ENCODE measurements at places on chromosomes 3 and 15.

DNA sequence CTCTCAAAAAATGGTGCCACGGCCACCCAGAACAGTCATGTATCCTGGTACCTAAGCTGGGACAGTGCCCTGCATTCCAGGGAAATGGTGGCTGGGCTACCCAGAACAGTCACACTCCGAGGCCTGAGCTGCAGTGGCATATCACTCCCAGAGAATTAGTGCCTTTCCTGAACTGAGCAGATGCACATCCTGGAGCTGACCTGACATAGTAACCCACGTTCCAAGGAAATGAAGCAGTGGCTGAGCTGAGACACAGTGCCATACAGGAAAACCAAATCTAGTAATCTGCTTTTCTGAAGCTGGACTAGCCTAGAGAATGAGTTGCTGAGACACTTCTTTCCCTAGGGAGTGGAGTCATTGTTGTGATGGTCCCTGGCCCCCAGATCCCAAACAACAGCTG is 41.8 kb downstream of the SERP1 start:
- DNase-seq: no peak

DNA sequence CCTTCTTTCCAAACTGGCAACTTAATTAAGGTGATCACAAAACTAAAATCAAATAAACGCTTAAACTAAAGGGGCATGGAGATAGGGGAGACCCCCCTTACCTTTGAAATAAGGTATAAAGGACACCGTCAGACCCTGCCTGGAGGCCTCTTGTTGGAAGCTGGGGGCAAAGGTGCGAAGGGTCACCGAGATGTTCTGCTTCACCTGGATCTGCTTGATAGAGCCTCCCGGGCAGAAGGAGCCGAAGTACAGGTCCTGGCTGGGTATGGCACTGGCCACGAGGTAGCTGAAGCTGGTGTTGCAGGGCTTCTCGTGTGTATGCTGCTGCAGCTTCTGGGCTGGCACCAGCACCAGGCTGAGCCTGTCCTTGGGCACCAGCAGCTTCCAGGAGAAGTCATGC is 53.0 kb downstream of the CDCP1 start:
- DNase-seq: no peak

GRCh38 chr3:165463531-165463930 is 267.3 kb upstream of the SLITRK3 start:
- no peak for DNase-seq

DNA sequence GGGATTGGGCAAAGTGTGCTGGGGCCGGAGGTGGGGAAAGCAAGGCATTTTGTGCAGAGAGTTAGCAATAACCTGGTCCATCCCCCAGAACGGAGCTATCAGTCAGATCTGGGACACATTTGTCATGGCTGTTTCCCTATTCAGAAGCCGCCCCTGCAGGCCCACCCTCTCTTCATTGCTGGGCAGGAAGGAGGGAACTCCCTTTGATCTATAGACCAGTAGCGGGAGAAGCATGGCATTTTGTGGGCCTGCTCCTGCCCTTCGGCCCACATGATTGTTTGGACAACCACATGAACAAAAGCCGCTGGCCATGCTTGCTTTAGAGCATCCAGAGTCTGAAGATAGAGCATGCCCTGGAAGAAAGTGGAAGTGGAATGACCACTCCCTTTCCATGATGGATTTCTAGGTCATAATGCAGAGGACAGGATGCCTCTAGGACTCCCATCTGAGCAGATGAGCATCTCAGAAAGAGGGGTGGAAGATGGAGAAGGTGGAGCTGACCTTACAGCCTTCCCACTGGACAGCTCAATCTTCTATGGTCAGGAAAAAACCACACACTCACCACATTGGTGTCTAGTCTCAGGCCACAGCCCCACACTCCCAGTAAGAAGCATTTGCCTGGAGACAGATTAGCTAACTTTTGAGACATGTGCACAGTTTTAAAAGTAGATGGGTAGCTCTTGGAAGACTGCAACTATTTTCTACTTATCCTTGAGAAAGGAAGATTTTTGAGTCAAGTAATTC is 11.9 kb upstream of the LRTM1 start:
- DNase-seq: no peak

DNA sequence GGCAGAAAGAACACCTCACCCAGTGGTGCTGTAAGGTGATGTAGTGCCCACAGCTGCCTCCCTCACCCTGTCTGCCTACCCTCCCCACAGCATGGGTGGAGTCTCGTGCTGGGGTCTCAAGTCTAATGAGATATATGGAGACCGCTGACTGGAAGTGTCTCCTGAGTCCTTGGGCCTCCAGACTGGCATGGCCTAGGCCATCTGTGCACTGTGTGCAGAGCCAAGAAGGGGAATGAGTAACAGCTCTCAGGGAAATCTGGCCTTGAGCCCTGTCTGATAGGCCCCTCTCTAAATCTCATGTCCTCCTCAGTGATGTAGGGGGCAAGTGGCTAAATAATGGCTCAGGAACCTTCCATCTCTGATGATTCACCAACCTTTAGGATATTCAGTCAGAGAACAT is 277.4 kb downstream of the PLCL2 start:
- no peak for DNase-seq

DNA sequence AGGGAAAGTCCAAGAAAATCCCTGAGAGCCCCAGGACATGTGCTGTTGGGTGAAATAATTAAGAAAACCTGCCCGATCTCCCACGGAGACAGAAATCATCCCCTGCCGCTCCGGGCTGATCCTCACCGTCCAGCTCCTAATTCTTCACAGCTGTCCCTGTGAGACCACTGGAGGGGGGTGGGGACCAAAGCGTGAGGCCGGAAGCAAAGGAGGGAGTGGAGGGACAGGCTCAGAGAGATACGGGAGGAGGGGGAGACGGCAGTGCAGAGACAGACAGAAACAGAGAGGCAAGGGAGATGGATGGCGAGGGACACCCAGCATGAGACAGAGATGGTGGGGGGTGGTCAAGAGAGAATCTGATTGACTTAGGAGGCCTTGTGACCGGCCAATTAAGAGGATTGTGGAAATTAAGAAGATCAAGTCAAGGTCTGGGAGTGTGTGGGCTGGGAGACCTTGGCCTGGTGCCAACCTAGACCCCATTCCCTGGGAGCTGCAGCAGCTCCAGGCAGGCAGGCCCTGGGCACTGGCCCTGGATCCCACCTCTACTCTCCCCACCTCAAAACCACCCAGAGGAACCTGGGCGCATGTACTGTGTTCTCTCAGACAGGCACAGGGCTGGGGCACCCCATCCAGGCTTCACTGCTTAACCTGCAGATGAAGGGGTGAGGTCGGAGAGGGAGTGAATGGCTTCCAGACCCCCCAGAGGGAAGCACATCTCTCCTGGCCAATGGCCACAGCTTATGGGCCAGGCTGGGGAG is 113.2 kb upstream of the ALDH1A3 start:
- DNase-seq: no peak

DNA sequence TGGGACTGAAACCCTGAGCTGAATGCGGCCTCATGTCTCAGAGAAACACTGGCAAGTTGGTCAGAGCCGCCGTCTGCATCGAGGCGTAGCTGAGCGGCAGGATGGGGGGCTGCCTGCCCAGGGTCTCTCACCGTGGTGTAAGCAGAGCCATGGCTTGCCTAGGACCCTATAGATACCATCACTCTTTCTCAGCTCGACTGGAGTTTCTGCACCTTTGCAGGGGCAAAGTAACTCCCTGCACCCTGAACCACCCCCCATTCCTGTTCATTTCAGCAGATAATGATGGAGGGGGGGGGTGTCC is 28.4 kb upstream of the NR2E3 start:
- DNase-seq: no peak

- no peak for DNase-seq
These were observed 881.5 kb downstream of the VGLL3 start for GRCh38 chr3:86109434-86109833.

GRCh38 chr3:195160257-195160898 is 110.6 kb downstream of the XXYLT1 start:
- no peak for DNase-seq

GRCh38 chr3:192372616-192373015 is 354.7 kb downstream of the FGF12 start:
- no peak for DNase-seq

GRCh38 chr3:27171113-27171512 is 198.1 kb downstream of the NEK10 start:
- no peak for DNase-seq

DNA sequence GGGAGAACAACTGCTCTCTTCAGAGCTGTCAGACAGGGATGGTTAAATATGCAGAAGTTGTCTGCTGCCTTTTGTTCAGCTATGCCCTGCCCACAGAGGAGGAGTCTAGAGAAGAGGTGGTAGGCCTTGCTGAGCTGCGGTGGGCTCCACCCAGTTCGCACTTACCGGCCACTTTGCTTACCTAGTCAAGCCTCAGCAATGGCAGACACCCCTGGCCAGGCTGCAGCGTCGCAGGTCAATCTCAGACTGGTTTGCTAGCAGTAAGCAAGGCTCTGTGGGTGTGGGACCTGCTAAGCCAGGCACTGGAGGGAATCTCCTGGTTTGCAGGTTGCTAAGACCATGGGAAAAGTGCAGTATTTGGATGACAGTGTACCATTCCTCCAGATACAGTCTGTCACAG is 12.3 kb upstream of the TMEM45A start:
- no peak for DNase-seq

GRCh38 chr3:125440970-125441369 is 65.8 kb upstream of the ZNF148 start:
- no peak for DNase-seq

Measured in activated naive CD4-positive, alpha-beta T cell treated with anti-CD3 and anti-CD28 coated beads, Interleukin-2, amount 50 U/mL, for 16 hours (primary cell).